ENCODE measurements at places on chromosomes 1 and 21. TPM values are rescaled to one million over a fixed set of nuclear protein-coding genes. Genes with fewer than 3 reads are reported as not detected.

- no peak for DNase-seq
Observed at GRCh38 chr1:167681024-167681423, 40.8 kb upstream of the MPZL1 start.

DNA sequence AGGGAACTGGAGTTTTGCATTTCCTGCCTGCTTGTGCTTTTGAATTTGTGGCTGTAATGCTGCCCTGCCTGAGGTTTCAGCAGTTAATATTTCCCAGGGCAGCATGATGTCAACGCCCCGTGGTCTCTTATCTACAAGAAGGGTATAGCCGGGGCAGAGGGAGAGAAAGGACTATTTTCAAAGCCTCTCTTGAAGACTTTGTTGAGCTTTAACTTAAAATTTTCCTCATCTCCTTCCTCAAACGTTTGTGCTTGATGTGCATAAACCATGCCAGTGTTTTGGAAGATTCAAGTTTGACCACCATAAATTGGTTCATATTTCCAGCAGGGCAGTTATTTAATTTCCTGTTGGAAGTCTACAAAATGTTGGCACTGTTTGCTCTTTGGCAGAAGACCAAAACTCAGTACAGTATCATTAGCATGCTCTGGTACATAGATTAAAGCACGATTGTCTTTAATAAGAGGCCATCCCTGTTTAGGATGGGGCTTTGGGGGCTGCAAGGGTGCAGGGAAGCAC lies 43.4 kb downstream of the ROR1 start:
- DNase-seq = no peak

- no peak for DNase-seq
Observed at GRCh38 chr1:228339766-228340685, 66.6 kb downstream of the TRIM11 start.

Gene TFF3
- 2.5 TPM for total RNA-seq
